ENCODE measurements at places on chromosomes 1 and 21. TPM values are rescaled to one million over a fixed set of nuclear protein-coding genes. Genes with fewer than 3 reads are reported as not detected.

TFF2 gene
- not detected for total RNA-seq

CSMD2 gene
- total RNA-seq: 2.2 TPM

FMOD gene
- 204 TPM for total RNA-seq

GRCh38 chr21:36966066-36966820 lies at the start of gene HLCS:
HLCS (minus strand) TSS chr21:36966669; CDS start chr21:36966638, 31 bp downstream.
- peak within 1 kb of the TSS; percentile 89 for H3K4me3 ChIP-seq
- H3K27me3 ChIP-seq: no peaks in the 10 kb centered on the region
- peak; percentile 80 for DNase-seq
- peak within 1 kb of the TSS; percentile 50 for H3K27ac ChIP-seq

DNA sequence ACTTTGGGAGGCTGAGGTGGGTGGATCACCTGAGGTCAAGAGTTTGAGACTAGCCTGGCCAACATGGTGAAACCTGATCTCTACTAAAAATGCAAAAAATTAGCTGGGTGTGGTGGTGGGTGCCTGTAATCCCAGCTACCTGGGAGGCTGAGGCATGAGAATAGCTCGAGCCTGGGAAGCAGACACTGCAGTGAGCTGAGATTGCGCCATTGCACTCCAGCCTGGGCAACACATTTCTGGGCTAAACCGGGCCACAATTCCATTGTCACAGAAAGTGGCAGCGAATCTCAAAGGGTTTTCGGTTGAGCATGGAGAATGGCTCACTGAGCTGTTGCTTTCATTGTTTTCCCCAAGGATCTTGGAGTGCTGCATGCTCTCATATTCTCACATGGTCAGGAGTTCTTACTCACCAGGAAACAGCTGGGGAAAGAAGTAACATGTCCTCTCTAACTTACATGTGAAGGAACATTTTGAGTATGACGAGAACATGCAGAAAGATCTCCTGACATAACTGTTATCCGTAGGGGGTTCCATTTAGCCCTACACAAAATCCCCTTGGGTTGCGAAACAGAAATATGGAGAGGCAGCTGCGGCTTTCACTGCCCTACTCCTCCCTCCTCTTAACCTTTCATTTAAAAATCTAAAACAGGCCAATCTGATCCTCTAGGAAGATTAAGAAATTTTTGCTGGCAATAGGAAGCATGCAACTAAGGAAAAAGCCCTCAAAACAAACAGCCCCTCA lies 341.1 kb downstream of the PCP4 start:
- no peaks in the 10 kb centered on the region for H3K36me3 ChIP-seq
- no peak for DNase-seq
- H3K27ac ChIP-seq: no peak overlapping the region
- no peaks in the 10 kb centered on the region for H3K4me1 ChIP-seq

GRCh38 chr1:154773551-154773950 lies 96.5 kb downstream of the KCNN3 start:
- H3K27me3 ChIP-seq: no peaks in the 10 kb centered on the region
- H3K4me3 ChIP-seq: no peak overlapping the region
- DNase-seq: peak; percentile 8
- H3K27ac ChIP-seq: no peak overlapping the region

DNA sequence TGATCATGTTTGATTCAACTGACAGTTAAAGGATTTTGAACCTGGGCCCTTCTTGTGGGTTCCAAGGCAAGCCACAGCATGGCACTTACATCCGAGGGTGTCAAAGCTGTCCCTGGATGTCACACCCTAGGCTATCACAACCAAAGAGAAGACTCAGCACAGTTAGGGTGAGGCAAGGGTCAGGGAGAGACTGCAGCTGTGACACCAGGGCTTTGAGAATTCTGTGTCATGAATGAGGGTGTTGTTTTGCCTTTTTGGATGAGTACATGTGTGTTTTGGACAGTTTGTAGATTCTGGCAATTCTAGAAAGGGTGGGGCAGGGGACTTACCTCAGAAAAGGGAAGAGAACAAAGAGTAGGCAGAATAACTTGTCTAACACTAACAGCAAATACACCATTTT lies 37.8 kb upstream of the ZNF326 start:
- no peak for DNase-seq
- no peak overlapping the region for H3K4me3 ChIP-seq
- no peaks in the 10 kb centered on the region for H3K27me3 ChIP-seq
- no peaks in the 10 kb centered on the region for H3K36me3 ChIP-seq
- no peaks in the 10 kb centered on the region for H3K4me1 ChIP-seq
- H3K27ac ChIP-seq: no peak overlapping the region

DNA sequence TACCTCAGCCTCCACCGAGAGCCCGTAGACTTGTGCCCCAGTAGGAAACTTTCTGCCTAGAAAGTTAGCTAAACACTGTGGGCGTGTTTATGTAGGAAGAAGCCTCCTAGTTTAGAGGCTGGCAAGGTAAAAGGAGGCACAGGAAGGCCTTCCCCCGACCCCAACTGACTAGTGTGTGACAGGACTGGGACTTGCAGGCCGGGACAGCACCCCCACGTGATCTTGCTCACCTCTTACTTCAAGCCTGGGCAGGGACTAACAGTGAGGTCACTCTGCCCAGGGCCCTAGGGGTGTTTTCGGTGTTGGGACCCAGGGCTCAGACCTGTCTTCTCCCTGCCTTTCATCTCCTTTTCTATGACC lies 392 bp upstream of the TAGLN2 start:
- H3K27ac ChIP-seq: peak overlapping the region; percentile 43
- no peaks in the 10 kb centered on the region for H3K27me3 ChIP-seq
- no peaks in the 10 kb centered on the region for H3K36me3 ChIP-seq
- no peak for DNase-seq
- no peaks in the 10 kb centered on the region for H3K4me1 ChIP-seq

DNA sequence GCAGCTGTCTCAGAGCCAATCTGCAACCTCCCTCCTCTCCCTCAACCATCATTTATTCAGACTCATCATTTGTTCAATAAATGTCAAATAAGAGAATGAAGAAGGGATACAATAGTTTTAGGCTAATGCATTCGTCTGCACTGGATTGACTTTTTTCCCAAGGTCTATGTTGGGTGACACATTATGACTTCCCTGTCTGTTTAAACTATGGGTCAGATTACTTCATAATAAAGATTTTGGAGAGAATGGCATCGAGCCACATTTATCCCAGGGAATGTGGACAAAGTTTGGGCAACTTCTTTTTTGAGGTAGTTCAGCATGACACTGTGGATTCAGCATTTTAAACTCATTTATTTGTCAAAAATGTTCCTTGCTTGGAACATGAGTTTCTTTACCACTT lies 107.4 kb upstream of the ADGRL2 start:
- DNase-seq: no peak
- H3K4me3 ChIP-seq: no peak overlapping the region
- no peaks in the 10 kb centered on the region for H3K36me3 ChIP-seq
- H3K27me3 ChIP-seq: no peaks in the 10 kb centered on the region

DNA sequence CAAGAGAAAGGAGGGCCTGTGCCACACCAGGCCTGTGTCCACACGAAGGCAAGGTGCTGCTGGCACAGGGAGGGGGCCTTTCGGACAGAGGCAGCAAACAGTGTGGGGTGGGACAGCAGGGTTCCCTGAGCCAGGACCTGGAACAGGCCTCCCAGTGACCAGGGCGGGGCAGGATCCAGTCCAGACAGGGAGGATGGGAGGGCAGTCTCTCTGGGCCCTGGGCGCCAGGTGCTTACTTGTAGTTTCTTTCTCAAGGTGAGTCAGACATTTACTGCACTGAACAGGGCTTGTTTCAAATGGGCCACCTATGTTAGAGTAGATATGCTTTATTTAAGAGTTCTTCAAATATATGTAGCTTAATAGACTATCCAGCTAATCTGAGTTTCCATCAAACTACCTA lies 52.8 kb upstream of the STUM start:
- no peak overlapping the region for H3K27ac ChIP-seq
- DNase-seq: no peak
- no peaks in the 10 kb centered on the region for H3K36me3 ChIP-seq
- H3K4me1 ChIP-seq: no peaks in the 10 kb centered on the region
- no peaks in the 10 kb centered on the region for H3K27me3 ChIP-seq

GRCh38 chr1:7042322-7043190 lies 257.3 kb downstream of the CAMTA1 start:
- no peak for DNase-seq
- no peak overlapping the region for H3K27ac ChIP-seq
- H3K36me3 ChIP-seq: no peaks in the 10 kb centered on the region
- no peaks in the 10 kb centered on the region for H3K27me3 ChIP-seq
- no peak overlapping the region for H3K4me3 ChIP-seq

GRCh38 chr1:226201029-226201593 lies 14.6 kb upstream of the ACBD3 start:
- no peaks in the 10 kb centered on the region for H3K36me3 ChIP-seq
- no peaks in the 10 kb centered on the region for H3K27me3 ChIP-seq
- no peak overlapping the region for H3K4me3 ChIP-seq
- no peak overlapping the region for H3K27ac ChIP-seq
